Dermis blood vessel endothelial cell (primary cell): ENCODE measurements at places on chromosomes 7 and 10. TPM values are rescaled to one million over a fixed set of nuclear protein-coding genes. Genes with fewer than 3 reads are reported as not detected.
A peak's percentile ranks its signal among the peaks of the same experiment; 100 is the strongest.

DNA sequence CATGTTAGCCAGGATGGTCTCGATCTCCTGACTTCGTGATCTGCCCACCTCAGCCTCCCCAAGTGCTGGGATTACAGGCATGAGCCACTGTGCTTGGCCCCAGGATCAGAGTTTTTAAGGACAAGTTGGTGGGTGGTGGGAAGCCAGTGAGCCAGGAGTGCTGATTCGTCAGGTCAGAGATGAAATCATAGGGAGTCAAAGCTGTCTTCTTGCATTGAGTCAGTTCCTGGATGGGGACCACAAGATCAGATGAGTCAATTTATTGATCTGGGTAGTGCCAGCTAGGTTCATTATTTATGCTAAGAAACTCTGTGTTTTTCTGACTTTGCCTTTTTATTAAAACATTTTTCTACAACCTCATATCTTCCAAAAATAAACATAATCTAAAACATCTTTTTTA is 423.8 kb downstream of the ARL4A start:
- no peak for DNase-seq

DNA sequence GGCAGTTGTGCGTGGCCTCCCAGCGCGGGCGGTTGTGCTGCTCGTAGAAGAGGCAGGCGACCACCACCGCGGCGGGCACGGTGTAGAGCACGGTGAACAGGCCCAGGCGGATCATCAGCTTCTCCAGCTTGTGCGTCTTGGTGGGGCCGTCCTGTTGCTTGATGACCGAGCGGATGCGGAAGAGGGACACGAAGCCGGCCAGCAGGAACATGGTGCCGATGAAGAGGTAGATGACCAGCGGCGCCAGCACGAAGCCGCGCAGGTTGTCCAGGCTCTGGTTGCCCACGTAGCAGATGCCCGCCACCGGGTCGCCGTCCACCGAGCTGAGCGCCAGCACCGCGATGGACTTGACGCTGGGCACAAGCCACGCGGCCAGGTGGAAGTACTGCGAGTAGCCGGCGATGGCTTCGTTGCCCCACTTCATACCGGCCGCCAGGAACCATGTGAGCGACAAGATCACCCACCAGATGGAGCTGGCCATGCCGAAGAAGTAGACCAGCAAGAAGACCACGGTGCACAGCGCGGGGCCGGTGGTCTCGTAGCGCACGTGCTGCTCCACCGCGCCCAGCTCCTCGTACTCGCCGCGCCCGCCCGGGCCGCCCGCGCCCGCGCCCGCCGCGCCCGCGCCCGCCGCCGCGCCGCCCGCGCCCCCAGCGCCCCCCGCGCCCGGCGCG is 2.2 kb downstream of the FZD8 start:
- peak; percentile 56 for DNase-seq

SHH gene
- total RNA-seq = 0.05 TPM in 1 of 2 replicates, not detected in the other

- no peak for DNase-seq
Measured at GRCh38 chr7:20200361-20200760, 16.8 kb downstream of the MACC1 start.

- no peak for DNase-seq
Measured at GRCh38 chr7:101201695-101202602, 1.1 kb upstream of the MOGAT3 start.

GRCh38 chr10:91191584-91191919 is 28.9 kb upstream of the PCGF5 start:
- DNase-seq = no peak

PALD1 gene
- total RNA-seq = 248 and 276 TPM in 2 replicates

HOXA5 gene
- 5.6 and 6.1 TPM in 2 replicates for total RNA-seq

GRCh38 chr10:119538632-119539358 is 3.7 kb downstream of the RGS10 start:
- no peak for DNase-seq

ZNF783 gene
- 6.7 and 7.5 TPM in 2 replicates for total RNA-seq

GRCh38 chr10:132663666-132664365 is 122.1 kb downstream of the NKX6-2 start:
- no peak for DNase-seq

ASB15 gene
- total RNA-seq = not detected in 2 replicates

SH2B2 gene
- 2.5 and 4.4 TPM in 2 replicates for total RNA-seq

DNA sequence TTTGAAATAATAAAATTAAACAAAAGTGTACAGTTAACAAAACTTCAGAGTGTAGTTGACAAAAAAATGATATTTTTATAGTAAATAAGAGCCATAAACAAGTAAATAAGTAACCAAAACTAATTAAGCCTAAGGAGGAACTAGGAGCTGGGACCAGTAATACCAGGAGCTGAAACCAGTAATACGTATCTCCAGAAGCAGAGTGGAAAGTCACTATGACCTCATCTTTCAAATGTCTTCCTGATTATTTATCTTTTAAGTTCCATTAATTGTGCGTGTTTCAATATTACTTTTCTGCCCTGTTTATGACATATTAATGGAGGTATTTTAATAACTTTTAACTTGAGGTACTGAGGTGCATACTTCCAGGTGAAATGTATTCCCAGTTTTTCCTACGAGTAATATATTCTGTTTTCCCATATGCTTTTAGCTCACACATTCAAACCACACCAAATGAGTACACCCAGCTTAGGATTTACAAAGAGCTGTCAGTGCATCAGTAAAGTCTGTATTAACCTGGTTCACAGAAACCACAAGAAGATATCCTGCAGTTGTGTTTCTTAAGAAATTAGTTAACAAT is 283.7 kb upstream of the HGF start:
- no peak for DNase-seq

DNA sequence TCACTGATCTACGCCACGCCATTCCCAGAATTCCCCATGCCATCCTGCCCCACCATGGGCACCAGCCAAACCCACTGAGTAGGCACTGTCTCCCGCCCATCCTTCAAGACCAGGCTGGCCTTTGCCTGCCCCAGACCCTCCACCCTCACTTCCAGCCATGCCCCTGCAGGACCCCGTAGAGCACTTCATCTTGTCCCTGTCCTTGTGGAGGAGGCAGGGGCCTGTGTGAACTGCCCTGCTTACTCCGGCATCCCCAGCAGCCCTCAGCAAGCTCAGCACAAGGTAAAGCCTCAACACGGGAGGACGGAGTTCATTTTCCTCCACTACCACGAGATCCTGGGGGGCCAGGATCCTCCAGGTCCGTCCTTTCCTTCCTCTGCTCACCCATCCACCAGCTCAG is 577.7 kb downstream of the PTPRN2 start:
- no peak for DNase-seq

GRCh38 chr10:132455441-132455971 is 58.5 kb downstream of the PWWP2B start:
- DNase-seq = no peak

- peak; percentile 50 for DNase-seq
Measured at GRCh38 chr10:70404787-70405036, 767 bp downstream of the EIF4EBP2 start.

PSD gene
- 0.23 and 0.34 TPM in 2 replicates for total RNA-seq

DNA sequence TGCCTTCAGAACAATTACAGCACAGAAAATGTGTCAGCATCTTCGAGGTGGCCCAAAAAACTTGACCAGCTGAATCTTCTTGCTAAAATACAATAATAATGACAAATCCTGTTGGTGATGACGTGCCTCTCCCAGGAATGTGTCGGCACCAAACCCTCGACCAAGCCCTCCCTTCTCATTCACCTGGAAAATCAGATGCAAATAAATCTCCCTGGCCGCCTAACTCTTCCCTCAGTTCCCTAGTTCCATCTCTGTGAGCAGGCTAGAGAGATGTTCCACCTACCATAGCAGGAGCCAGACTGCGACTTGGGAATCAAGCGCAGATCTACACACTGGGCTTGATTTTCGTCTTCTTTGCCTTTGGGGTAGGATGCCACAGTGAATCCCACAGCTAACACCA is 4.1 kb downstream of the PRSS1 start:
- DNase-seq = no peak

SUV39H2 gene
- total RNA-seq = 17.7 and 23.5 TPM in 2 replicates

NEUROG3 gene
- total RNA-seq = not detected in 2 replicates

DNA sequence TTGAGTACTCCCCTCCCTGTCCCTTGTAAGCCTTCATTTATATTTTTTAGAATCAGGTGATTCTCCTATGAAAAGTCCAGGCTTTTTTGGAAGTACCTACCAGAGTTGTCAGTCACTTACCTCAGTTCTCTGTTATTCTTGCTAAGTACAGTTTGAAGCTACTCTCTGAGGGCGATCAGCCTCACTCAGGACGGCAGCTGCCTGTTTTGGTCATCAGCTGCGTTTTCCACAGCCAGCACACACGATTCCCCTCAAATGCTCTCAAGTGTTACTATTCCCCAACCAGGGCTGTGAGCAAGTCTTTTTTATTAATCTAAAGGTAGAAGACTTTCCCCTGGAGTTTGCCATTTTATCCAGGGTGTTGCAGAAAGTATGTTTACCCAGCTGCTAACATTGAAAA is 328.6 kb downstream of the SUGCT start:
- DNase-seq = no peak

- DNase-seq = no peak
Measured at GRCh38 chr7:44147026-44147991, 6.2 kb upstream of the MYL7 start.

CALHM1 gene
- total RNA-seq = not detected in 2 replicates

ANKRD1 gene
- 441 and 829 TPM in 2 replicates for total RNA-seq

- no peak for DNase-seq
Measured at GRCh38 chr7:43625453-43625852, 42.5 kb downstream of the STK17A start.

DNA sequence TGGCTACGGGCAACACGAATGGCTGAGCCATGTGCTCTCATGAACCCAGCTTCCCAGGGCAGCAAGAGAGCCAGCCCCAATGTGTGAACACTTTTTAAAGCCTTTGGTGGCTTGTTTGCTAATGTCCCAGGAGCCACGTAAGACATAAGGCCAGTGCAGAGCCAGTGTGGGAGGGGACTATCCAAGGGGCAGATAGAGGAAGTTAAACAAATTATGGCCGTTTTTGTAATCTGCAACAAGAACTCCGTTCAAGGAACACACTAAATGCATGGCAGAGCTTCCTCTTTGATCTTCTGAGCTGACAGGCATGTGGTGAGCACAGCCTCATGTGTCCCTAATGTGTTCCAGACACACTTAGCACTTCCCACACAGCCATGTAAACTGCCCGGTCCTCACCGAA is 133.3 kb downstream of the TEX36 start:
- DNase-seq = peak; percentile 10

- DNase-seq = peak; percentile 63
Measured at GRCh38 chr10:131983780-131984179, 2.1 kb upstream of the BNIP3 start.

GRCh38 chr10:73553761-73554160 is 37.4 kb downstream of the USP54 start:
- DNase-seq = peak; percentile 48

DNA sequence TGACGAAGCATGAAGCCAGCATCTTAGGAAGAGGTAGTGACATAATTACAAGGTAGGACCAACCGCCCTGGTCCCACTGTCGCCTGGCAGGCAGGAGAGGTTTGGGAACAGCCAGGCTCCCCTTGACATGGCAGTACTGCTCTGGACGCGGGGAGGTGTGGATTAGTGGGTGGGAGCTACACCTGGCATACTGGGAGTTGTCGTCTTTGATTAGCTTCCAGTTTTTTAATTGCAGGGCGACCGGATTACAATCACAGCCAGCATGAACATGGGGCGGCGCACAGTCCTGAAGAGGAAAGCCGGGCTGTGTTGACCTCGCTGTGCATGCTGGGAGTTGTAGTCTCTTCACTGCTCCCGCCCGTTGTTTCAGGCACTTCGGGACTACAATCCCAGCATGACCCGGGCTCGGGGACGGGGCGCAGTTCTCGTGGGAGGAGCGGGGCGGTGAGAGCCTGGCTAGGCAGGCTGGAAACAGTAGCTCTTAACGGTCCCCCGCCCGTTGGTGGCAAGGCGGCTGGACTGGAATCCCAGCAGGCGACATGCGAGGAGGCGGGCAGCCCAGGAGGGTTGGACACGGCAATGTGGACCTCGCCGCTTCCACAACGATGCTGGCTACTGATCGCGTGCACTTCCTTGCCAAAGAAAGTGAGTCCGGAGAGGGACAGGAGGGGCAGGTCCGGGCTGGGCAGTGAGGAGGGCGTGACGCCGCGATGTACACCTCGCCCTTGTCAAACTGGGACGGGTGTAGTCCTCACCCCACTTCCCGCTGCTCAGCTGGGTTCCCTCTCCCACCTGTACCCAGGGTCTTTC is 98.0 kb upstream of the ZNF722 start:
- DNase-seq = no peak

GRCh38 chr7:55250313-55250712 is 114.8 kb upstream of the LANCL2 start:
- peak; percentile 60 for DNase-seq

DNA sequence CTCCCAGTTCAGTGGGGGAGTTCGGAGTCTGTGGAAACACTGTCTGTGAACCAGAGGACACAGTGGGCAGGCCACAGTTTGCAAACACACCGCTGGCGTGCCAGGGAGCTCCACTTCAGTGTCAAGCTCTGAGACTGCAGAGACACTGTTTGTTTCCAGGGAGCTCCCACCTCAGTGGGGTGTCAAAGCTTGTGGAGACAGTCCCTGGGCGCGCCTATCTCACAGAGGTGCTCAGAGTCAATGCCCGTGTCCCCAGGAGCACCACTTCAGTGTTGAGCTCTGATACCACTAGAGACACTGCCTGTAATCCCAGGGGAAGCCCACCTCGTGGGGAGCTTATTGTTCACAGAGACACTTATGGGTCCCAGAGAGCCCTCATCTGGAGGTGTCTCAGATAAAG is 4.3 kb downstream of the MYO1G start:
- no peak for DNase-seq

- peak; percentile 71 for DNase-seq
Measured at GRCh38 chr10:98078774-98079173, 48.4 kb upstream of the CRTAC1 start.

LAMB4 gene
- 0.17 and 0.23 TPM in 2 replicates for total RNA-seq

DNA sequence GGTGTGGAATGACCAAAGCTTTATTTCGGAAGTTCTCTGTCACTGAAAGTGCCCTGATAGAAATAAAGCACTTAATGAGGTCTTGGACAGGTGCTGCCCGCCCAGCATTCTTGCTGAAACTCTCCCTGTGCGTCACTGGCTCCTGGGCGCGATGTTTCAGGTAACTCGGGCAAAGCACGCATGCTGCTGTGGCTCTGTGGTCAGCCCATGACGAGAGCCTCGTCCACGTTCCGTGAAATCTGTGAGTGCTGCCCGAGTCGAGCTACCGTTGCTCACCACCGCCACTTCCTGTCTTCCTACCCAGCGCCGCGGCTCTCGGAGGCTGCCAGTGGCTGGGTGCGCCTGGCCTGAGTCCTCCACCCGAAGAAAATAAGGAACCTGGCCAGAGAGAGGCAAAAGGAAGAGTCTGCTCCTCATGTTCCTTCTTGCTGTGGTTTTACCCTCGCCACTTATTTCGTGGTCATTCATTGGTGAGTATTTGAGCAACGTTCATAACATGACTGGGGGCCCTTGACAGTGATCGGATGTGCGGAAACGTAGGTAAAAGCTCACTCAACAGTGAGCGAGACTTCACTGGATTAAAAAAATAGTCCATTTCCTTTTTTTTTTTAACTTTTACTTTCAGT is 95.5 kb downstream of the MAP3K8 start:
- DNase-seq = no peak

DNA sequence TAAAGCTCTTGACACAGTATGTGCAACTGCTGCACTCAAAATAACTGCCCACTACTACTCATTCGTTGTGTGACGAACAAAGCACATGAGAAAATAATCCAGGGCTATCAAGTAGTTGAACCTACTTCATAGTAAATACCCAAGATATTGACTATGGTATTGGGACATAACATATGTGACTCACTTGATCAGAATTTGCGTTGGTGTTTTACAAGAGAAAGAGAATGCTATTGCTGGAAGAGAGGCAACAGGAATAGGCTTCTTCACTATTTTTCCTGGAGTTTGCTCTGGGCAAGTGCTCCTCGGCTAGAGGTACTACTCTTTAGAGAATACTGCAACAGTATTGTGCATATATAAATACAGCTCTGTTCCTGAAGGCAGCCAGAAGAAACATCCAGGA is 2.5 kb downstream of the DGKB start:
- DNase-seq = no peak

PNLIPRP1 gene
- not detected in 2 replicates for total RNA-seq

GRCh38 chr7:27314111-27314510 is 71.5 kb downstream of the EVX1 start:
- DNase-seq = no peak
